ENCODE measurements at places on chromosomes 2 and 18.

GRCh38 chr2:240640939-240641338 lies 15.7 kb downstream of the GPR35 start:
- DNase-seq: no peak

DNA sequence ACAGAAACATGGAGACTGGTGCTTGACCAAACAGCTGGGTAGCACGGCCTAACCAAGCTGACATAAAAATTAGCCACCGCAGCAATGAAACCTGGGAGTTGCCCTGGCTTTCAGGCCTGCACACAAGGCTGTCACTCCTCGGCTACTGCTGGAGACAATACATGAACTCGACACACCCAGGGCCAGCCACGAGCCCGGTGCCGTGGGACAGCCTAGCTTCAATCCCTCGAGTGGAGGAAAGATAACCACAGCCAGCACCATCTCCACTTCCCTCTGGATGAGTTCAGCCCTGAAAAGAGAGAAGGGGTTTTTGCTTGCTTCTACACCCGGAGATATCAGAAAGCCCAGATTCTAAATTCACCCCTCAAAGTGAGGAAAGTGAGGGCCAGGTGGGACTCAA lies 78.0 kb downstream of the BCL2L11 start:
- DNase-seq: no peak

DNA sequence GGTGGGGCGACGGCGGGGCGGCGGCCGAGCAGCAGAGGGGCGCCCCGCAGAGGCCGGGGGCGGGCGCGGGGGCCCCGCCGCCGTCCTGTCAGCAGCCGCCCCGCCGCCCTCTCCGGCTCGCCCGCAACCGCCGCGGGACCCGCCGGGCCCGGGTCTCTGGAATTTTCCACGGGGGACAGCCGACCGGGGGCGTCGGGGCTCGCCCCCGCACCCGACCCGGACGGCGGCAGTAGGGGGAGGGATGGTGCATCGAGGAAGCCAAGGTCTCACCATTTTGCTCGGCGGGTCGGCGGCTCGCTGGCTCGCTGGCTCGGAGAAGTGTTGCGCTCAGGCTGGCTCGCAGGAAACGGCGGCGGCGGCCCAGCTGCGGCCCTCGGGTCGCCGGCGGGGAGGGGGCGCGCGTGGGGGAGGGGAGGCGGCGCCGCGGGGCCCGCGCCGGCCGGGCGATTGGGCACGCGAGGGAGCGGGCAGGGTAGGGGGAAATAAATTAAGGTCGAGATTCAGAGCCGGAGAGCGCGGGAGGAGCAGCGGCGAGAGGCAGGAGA lies 405 bp downstream of the PPP3R1 start:
- DNase-seq: no peak

GRCh38 chr2:3620834-3621233 lies 25.9 kb downstream of the COLEC11 start:
- DNase-seq: no peak

DNA sequence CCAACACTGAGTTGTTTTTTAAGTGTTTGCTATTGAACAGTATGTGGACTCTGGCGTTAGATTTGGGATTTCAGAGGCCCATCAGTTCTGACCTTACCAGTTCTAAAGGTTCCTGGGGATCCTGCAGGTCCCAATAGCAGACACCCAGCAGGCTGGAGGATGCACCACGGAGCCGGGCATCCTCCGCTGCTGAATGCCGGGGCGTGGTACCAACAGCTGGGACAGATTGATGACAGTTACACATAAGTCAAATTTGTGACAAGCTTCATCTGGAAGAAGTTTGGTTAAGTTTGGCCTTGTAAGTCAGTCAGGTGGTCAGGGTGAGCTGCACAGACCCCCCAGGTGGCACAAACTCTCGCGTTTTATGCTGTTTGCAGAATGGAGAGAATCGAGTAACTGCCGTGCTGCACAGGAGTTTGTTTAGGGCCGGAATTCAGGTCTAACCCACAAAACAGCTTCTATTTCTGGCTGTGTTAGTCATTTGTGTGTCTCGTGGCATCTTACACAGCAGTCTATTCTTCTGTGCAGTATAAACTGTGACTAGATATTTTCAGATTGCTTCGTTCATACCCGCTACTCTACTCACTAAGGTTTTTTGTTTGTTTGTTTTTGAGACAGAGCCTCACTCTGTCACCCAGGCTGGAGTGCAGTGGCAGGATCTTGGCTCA lies 19.2 kb downstream of the CTDP1 start:
- DNase-seq: no peak

GRCh38 chr2:176657393-176657792 lies 388.2 kb downstream of the MTX2 start:
- no peak for DNase-seq

DNA sequence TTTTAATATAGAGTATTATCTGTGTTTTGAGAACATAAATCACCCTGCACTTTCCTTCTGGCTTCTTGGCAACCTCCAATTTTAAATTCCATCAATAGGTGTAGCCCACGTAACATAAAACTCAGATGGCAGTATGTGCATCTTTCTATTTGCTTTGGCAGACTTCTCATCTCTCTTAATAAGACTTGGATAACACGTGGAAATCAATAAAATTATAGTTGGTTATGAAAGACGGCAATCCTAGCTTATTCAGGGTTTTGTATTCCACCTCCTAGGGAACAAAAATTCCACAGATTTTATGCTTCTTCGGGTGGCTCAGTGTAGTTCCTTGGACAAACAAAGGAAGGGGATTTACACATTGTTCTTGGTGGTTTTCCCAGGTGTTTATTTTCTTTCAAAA lies 299.3 kb downstream of the RND3 start:
- no peak for DNase-seq

- no peak for DNase-seq
Observed at GRCh38 chr2:15728245-15728938, 136.7 kb downstream of the DDX1 start.

- DNase-seq: no peak
Observed at GRCh38 chr2:8581601-8582041, 100.2 kb upstream of the ID2 start.

DNA sequence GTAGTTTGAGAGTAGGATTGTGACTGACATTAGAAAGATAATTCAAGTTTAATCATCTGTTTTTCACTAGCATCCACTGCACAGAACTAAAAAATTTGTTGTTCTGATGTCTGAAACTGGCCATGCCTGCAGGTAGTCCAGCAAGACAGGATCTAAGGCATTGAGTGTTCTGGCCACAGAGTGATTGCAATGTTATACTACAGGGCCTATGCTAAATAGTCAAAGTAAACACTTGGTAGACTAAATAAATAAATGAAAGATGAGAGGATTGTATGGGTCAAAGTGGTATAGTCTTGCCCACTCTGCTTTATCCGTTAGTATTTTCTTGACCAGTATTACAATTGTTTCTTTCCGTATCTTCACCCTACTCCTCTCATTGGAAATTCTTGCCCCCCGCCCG lies 27.6 kb upstream of the FANCL start:
- DNase-seq: no peak

DNA sequence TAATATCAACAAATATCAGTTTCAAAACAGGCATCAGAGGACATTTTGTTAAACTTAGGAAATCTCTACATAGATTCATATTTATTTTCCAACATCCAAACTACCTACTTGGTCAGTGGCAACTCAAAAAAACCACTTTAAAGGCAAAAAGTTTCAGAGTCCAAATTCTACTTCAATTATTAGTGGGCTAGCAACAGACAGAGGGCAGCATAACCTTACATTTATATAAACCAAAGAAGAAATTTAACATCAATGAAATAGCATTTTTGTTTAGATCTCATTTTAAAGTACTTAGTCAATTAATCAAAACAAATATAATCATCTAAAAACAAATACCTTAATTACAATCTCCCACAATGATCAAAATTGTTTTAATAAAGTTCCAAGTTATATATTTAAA lies 33.3 kb downstream of the RTTN start:
- no peak for DNase-seq

DNA sequence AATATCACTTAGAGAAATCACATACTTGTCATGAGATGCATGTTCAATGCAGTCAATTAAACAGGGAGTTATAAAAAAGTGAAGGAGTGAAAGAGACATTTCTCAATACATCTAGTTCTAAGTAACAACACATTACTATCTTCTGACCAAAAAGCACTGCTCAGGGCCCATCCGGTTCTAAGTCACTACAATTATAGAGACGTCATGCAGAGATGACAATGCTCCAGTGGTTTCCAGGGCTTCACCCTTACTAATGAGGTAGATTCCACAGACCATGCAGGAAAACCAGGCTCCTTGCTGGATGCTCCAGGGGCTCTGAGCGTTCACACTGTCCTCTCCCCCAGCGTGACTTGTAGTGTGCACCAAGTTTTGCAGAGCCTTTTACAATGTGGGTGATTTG lies 88.0 kb downstream of the FTCDNL1 start:
- DNase-seq: no peak

GRCh38 chr2:148876595-148877402 lies 1.8 kb downstream of the KIF5C start:
- no peak for DNase-seq

DNA sequence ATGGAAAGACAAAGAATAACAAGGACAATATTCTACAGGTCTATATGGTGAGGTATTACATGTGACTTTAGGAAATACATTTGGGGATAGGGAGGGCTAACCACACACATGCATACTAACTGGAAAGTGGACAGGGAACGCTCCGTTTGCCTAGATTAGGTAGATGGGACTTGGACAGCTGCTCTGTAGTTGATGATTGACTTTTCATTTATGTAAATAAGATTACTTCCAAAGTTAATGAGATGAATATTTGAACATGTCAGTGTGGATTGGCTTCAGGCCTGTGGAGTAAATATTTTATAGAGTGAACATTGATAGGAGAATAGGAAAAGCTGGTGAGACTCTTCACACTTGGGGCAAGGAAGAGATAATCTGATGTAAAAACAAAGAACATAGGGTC lies 142.0 kb downstream of the NCK2 start:
- no peak for DNase-seq

Measured in cortex of kidney (tissue), 1 donor.